ENCODE measurements at places on chromosomes 3 and 15.

GRCh38 chr3:187550446-187550845 is 119.7 kb downstream of the SST start:
- no peak for DNase-seq

GRCh38 chr3:66582721-66583423 is 82.0 kb upstream of the LRIG1 start:
- no peak for DNase-seq

DNA sequence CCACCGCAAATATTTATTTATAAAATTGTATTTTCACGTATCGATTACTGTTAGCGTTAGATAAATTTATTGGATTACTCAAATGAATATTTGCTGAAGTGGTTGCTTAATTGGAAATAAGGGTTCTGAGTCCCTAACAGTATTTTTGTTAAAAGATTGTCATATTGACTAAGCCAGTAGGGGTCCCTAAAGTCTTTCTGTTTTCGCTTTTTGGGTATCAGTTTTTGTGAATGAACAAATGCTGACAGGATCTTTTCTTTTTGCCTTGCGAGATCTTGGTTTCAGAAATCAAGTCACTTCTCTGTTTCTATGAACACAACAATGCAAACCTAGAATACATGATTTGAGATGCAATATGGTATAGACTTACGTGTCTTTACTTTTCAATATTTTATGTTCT is 7.1 kb downstream of the RAD51 start:
- DNase-seq: no peak

DNA sequence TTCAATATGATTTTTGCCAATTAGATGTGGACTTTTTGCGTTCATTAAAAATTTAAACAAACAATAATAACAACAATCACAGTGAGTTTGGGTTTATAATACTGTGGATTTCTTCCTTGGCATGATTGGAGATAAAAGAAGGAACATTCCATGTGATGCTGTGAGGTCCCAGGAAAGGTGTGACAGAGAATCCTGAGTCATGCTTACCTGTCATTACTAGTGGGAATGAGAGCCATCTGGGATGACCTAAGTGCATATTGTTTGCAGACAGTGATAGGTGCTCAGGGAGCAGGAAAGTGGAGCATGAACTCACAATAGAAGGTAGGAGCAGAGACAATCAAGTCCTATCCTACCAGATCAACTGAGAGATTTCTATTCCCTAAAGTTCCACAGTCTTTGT is 766.5 kb upstream of the CFAP20DC start:
- peak; percentile 33 for DNase-seq

GRCh38 chr3:188348435-188349244 is 194.7 kb downstream of the LPP start:
- DNase-seq: no peak

DNA sequence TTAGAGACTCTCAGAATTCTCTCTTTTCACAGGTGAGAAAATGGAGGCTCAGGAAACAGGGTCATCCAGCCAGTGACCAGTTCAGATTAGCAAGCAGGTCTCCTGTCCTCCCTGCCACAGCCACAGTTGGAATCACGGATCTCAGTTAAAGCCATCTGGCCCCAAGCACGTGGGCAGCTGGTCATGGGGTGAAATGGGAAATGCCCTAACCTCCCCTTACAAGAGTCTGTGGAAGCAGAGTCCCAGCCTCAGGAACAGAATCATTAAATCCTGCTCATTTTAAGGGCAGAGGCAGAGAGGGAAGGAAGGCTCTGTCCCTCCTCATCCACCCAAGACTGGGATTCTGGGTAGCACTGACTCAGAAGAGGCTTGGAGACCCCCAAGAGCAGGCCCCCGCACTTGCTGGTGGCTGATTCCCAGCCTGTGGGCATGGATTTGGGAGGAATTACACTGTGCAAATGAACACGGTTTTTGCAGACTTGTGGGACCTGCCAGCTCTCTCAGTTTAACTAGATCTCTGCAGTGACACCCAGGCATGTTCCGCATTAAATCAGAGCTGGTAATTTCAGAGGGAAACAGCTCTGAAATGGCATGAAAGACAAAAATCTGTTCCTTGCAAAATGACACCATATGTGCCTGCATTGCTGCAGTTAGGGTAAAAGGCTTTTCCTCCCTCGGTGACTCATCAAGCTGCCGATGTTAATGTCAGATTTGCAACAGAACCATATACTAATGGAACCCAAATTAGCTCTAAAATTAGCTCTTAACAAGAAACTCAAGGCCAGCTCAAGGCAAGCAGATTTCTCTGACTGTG is 89.0 kb downstream of the BDH1 start:
- DNase-seq: no peak
